DMS79 (cell line): ENCODE measurements at places on chromosomes 4 and X.

- no peak for DNase-seq
Observed at GRCh38 chrX:106898462-106898861, 4.7 kb downstream of the RIPPLY1 start.

DNA sequence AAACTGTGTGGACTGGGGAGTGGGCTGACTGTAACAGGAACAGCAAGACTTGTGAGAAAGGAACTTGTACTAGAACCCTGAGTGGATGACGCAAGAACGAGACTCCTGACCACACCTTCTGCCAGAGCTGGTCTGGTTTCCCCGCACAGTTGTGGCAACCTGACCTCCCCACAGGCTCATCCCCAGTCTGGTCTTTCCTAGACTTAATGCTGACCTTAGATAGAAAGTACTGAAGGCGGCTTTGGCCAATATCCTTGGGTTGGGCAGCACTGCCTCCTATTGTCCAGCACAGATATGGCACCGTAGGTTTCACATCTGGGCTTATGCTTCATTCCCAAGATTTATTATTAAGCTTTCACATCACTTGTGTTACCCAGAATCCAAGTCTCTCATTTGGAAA, 137.8 kb upstream of the FRG1 start:
- no peak for DNase-seq

DNA sequence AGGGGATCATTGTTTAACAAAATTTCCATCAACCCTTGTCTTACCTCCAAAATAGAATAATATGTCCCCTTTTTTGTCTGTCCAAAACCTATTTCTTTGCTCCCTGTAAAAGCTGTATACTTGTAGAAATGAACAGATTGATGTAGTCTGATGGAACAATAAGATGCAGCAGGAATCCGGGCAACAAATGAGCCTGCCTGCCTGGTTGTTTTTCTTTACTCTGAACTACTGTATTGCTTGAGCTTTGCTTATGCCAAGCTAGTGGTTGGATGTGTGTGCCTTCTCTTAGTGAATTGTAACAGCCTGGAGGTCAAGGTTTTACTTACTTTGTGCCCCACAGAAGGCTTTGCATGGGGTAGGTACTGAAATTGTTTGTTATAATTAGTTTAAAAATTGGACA, 116.2 kb upstream of the TLL1 start:
- no peak for DNase-seq

DNA sequence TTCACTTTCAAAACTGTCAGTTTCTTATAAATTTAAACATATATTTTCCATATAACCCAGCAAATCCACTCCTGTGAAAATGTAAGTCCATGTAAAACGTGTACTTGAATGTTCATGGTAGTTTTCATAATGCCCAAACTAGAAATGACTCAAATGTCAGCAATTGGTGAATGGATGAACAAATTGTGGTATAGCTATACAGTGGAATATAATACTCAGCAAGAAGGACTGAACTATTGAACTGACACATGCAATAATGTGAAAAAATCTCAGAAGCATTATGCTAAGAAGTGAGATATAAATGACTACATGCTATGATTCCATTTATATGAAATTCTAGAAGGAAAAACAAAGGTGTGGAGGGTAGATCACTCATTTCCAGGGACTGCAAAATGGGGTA, 52.2 kb downstream of the USP53 start:
- DNase-seq = no peak

- no peak for DNase-seq
Observed at GRCh38 chr4:54731552-54731951, 73.8 kb downstream of the KIT start.
